ENCODE measurements at places on chromosomes 12 and 14. TPM values are rescaled to one million over a fixed set of nuclear protein-coding genes. Genes with fewer than 3 reads are reported as not detected.

Gene UBE2N
- total RNA-seq, result 53.9 TPM

Gene MIPOL1
- total RNA-seq, result 13.0 TPM

DNA sequence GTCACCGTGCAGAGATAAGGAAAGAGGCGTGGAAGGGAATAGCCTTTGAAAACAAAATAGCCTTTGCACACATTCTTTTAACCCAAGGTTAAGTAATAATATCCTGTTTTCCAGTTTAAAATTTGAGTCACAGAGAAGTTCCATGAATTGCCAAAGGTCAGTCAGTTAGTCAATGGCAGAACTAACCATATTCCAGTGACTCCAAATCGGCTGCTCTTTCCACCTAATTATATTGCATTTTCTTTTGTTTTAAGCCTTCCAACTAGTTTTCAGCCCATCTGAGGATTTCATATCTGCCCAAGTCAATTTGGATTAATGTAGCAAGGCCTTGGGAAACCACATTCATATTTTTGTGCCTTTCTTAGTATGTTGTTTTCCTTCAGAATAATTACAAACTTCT lies 373.0 kb downstream of the CCDC91 start:
- DNase-seq, result no peak

GRCh38 chr12:4118601-4119156 lies 154.9 kb upstream of the CCND2 start:
- no peak for DNase-seq

- no peak for DNase-seq
Observed at GRCh38 chr12:11969437-11970154, 101.1 kb upstream of the BCL2L14 start.

GRCh38 chr12:43009846-43010240 lies 420.3 kb upstream of the PRICKLE1 start:
- DNase-seq, result no peak
